Stimulated activated CD4-positive, alpha-beta T cell treated with anti-CD3 and anti-CD28 coated beads, TNF-alpha, amount 100 ng/mL, for 4 hours (primary cell): ENCODE measurements at places on chromosomes 12 and 14.

DNA sequence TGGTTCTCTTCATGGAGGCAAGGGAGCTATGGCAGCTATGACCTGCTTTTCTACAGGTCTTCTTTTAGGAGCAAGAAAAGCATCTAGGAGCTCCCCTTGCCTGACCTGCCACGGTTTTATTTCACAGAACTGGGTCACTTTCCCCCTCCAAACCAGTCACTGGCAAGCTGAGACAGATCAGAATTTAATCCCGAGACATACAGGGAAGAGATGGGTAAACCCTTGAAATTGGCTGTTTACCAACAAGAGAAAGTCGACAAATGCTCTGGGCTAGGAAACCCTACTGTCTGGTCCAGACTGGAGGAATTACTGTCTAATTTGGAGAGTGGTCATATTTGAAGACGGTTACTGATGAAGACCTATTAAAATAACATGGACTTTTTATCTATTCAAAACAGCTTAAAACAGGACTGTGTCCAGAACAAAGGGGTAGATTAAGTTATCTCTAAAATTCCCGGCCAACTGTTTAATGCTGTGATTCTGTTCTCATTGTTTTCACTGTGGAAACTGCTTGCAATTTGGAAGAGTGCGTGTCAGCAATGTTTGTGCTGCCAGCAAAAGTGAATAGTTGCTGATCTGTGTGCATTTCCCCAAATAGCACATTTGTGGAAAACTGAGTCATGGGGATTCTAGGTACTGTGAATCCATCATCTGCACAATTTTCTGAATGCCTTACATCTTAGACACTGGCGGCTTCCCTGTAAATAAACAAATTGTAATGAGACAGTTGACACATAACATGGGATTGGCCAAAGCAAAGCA is 73.4 kb upstream of the EEA1 start:
- DNase-seq = no peak

DNA sequence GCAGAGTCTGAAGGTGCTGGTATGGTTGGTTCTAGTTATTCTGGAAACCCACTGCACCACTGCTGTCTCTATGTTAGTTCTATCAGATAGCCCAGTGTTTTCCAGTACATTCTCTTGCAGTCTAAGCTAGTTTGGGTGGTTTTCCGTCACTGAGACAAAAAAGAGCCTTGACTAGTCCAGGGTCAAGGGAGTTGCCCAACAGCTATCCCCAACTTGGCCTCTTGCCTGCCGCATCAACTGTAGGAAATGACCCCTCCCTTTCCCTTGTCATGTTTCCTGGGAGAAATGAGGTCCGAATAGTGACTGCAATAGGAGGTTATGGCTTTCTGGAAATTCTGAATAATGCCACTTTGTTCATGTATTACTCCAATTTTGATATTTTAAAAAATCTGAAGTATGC is 160.4 kb downstream of the EFCAB11 start:
- no peak for DNase-seq

DNA sequence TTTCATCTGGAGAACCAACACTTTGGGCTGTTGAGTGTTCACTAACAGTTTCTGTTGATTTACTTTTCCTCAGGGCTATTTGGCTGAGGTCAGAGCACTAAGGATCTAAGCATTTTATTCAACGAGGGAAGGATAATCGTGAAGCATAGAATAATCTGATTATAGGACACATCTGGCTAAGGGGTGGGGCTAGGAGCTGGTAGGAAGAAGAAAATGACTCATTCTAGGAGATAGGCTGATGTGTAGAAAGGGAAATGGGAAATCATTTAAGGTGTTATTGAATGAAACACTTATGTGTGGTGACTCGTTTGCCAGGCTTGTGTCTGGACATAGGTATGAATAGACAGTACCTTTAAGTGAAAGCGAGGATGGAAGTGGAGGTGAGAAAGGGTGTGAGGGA is 167.2 kb downstream of the ETNK1 start:
- no peak for DNase-seq

DNA sequence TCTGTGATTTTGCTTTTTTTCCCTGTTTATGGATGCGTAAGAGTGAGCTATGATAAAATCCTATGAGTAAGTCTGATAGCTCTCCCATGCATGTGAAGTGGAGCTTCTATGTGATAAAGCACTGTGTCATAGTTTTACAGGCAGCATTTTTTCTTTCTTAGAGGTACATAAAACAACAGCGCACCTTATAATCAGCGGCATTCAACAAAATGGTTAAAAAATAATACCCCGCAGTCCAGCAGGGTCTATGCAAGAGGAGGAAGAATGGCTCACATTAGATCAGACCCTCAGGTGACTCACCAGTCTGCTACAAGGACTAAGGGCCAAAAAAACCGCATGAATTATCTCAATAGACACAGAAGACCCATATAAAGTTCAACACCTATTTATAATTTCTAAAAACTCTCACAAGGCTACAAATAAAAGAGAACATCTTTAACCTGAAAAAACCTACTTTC is 33.0 kb upstream of the TMEM179 start:
- DNase-seq = no peak

GRCh38 chr12:43912859-43913258 is 77.0 kb downstream of the TMEM117 start:
- DNase-seq = no peak

- DNase-seq = no peak
These were observed 18.8 kb upstream of the RAP1B start for GRCh38 chr12:68591734-68592418.

- DNase-seq = peak; percentile 27
These were observed 2.1 kb downstream of the MYL6 start for GRCh38 chr12:56160193-56160763.

- no peak for DNase-seq
These were observed 332.9 kb downstream of the BCAT1 start for GRCh38 chr12:24615967-24616411.
